ENCODE measurements at places on chromosomes 1 and 21. TPM values are rescaled to one million over a fixed set of nuclear protein-coding genes. Genes with fewer than 3 reads are reported as not detected.

PADI2 gene
- total RNA-seq: 0.30 TPM

FAM110D gene
- not detected for total RNA-seq

TEKT2 gene
- 0.22 TPM for total RNA-seq

C1orf167 gene
- not detected for total RNA-seq

RNF186 gene
- not detected for total RNA-seq

NCDN gene
- 14.2 TPM for total RNA-seq

GRCh38 chr1:29230204-29230552, 556 bp downstream of the MECR start:
- no peak for DNase-seq

DNA sequence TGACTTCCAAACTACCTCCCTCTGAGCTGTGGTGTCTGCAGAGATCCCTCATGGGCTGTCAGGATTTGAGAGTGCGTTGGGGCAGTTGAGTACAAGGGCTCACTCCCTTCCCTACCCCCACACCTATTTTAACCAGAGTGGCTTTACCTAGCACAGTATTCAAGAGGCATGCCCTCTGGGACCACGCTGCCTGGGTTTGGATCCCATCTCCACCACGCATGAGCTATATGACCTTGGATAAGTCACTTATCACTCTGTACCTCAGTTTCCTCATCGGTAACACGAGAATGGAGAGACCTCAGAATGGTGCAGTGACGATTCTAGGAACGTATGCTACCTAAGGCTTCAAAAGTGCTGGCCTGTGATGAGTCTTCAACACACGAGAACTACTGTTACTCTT, 147.3 kb upstream of the WNT4 start:
- DNase-seq: no peak

GRCh38 chr1:147115496-147115895, 56.8 kb downstream of the PRKAB2 start:
- DNase-seq: no peak

- no peak for DNase-seq
These were observed 4.9 kb upstream of the KCNJ10 start for GRCh38 chr1:160074865-160075264.

DNA sequence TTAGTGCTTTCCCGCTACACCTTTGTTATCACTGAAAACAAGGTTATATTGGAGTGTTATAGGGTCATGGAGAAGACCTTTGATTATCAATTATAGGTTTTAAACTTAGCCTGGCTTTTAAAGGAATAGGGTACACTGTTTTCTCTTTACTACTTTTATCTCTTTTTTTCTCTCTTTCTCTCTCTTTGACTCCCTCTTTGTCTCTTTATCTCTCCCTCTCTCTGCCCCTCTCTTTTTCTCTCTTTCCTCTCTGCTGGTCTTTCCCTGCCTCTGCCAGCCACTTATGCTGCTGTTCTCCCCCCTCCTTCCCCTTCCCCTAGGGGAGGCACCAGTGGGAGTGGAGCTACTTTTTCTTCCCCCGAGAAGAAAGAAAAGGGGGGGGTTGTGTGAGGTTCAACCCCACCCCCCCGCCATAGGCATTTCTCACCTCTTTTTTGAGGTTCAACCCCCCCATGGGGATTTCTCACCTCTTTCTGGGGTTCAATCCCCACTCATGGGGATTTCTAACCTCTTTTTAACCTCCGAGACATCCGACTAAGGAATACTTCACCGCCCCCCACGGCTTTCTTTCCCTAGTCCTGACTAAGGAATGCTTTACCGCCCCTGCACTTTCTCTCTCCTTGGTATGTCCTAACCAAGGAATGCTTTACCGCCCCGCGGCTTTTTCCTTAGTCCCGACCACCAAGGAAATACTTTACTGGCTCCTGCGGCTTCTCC, 17.2 kb upstream of the ZBTB8B start:
- DNase-seq: no peak

GRCh38 chr1:235990330-235990795, 74.5 kb downstream of the NID1 start:
- no peak for DNase-seq

GRCh38 chr21:36082237-36082664, 12.4 kb downstream of the CBR1 start:
- no peak for DNase-seq

GRCh38 chr1:52479076-52479475, 73.8 kb downstream of the TUT4 start:
- DNase-seq: no peak

DNA sequence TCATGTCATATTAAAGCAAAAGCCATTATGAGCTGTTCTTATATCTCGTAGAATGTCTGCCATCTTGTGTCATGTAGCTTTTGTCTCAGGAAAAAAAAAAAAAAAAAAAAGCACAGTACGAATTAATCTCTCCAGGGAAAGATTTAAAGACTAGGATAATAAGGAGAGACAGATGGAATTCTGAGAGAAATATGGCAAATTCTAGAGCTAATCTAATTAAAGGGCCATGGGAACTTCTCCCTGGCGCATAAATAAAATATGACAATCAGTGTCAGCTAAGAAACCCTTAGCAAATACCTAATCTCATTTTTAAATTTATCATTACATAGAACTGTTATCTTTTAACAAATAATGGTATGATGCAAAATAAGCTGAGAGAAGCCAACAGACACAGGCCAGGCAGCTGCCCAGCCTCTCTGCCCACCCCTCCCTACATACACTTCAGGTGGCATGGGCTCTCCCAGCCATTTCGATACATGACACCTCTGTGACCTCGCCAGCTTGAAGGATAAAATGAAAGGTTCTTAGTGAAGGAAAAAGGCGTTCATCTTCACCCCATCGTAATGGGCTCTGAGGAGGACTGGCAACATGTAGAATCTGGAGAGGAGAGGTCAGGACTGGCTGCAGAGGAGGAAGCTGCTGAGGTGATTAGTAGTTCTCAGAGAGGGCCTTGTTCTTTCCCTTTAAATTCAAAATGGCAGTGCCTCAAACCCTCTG, 39.8 kb downstream of the DISC1 start:
- no peak for DNase-seq

GRCh38 chr1:202807451-202807925, 733 bp downstream of the KDM5B start:
- DNase-seq: peak; percentile 17

All from CD4-positive, alpha-beta T cell (primary cell).